SJSA1 (cell line): ENCODE measurements at places on chromosomes 13 and 19.

GRCh38 chr13:41463838-41464602 lies 6.7 kb downstream of the RGCC start:
- no peak for DNase-seq

- DNase-seq, result no peak
Measured at GRCh38 chr19:46493236-46494145, 2.2 kb downstream of the PNMA8B start.

GRCh38 chr13:44873461-44873860 lies 115.8 kb downstream of the NUFIP1 start:
- no peak for DNase-seq

GRCh38 chr13:62356977-62357376 lies 941.3 kb upstream of the PCDH20 start:
- DNase-seq, result no peak

GRCh38 chr13:53079691-53080090 lies 51.1 kb downstream of the OLFM4 start:
- no peak for DNase-seq

DNA sequence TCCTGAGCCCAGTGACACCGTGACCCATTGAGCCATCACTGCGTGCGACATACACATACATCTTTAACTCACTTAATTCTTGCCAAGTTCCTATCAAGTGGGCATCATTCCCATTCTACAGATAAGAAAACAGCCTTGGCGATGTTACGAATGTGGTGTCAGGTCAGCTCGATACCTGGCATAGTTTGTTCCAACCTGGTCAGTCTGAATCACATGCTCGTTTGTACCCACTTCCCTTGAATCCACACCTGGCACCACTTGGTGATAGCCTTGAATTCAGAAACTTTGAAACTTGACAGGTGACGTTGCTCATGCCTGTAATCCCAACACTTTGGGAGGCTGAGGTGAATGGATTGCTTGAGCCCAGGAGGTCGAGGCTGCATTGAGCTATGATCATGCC lies 59.1 kb downstream of the SLC7A9 start:
- DNase-seq, result no peak

DNA sequence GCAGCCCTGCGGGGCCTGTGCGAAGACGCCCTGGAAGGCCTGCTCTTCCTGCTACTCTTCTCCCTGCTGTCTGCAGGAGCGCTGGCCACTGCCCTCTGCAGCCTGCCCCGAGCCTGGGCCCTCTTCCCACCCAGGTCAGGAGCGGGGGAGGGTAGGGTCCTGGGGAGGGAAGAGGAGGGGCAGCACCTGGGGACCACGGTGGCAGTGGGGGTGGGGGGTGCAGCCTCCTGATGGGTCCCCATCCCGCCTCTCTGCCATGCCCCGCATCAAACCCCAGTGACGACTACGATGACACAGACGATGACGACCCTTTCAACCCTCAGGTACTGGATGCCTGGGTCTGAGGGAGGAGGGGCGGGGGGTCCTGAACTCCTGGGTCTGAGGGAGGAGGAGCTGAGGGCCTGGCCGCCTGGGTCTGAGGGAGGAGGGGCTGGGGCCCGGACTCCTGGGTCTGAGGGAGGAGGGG lies 13.4 kb upstream of the LENG8 start:
- no peak for DNase-seq

DNA sequence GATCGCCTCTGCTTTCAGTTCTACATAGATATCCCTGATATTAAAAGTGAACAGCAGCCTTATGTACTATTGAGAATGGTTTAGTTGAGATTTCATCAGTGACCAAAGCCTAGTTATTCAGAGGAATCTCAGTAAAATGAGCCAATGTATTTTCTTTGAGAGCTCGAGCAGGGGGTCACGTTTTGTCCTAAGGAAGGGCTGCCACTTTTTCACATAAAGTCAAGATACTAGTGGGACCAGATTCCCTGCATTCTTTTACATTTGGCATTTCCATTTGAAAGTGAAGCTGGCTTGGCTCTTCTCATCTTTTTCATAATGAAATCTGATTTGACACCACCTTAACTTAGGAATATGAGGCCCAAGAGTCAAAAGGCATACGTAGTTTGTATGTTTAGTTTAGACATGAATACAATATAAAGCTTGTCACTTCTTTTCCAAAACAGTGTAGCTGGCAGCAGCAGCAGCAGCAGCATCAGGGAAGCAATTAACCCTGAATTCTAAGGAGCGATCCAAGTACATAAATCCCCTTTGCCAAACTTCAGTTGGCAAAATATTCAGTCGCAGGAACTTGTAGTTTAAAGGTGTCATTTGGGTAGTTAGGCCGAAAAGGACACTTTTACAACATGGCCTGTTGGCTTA lies 1752.2 kb upstream of the PCDH20 start:
- DNase-seq, result no peak

DNA sequence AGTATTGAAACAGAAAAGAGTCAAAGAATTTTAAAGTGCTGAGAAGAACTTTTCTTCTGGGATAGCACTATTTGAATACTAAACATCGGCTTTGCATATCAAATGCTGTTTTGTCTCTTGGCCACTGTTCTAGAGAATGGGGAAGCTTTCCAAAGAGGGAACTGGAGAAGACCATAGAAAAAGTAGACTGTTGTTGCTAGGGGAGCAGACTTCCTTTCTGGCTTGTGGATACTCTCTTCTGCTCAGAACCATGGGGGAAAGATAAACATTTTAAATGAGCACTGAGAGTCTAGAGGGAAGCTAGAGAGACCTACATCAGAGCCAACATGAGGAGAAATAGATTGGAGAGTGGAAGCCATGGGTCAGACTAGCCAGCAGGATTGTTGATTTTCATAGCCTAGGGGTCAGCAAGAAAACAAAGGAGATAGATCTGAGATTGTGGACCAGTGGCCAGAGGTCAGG lies 315.7 kb downstream of the KCTD12 start:
- no peak for DNase-seq

- peak; percentile 30 for DNase-seq
Measured at GRCh38 chr19:17579661-17580244, 24.3 kb downstream of the COLGALT1 start.

- no peak for DNase-seq
Measured at GRCh38 chr13:100755891-100756290, 81.3 kb upstream of the TMTC4 start.
